ENCODE measurements at places on chromosomes 3 and 15. TPM values are rescaled to one million over a fixed set of nuclear protein-coding genes. Genes with fewer than 3 reads are reported as not detected.

GRCh38 chr15:93861956-93862741, 369.2 kb upstream of the MCTP2 start:
- no peaks in the 10 kb centered on the region for H3K27me3 ChIP-seq
- no peak overlapping the region for H3K27ac ChIP-seq

DNA sequence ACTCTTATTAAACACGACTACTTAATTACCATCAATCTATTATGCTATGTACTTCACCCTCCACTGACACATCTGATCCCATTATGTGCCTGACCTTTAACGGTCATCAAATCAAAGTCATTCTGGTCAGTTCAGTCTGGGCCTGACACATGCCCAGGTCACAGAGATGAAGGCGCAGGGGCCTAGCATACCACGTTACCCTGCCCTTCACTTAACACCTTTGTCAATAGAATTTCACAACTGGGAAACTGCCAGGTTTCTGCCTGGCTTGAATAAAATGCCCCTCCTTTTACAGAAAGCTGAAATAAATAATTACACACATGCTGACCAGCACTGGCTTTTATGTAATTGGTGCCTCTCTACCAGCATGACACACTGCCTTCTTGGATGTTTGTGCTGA, 39.5 kb downstream of the MECOM start:
- no peaks in the 10 kb centered on the region for H3K36me3 ChIP-seq
- no peak overlapping the region for H3K4me3 ChIP-seq
- H3K27ac ChIP-seq = no peak overlapping the region
- no peak for DNase-seq
- H3K27me3 ChIP-seq = peaks cover 3% of the 10 kb centered on the region

Gene TGM5
- total RNA-seq = 0.42 TPM

Gene ISLR2
- not detected for total RNA-seq

DNA sequence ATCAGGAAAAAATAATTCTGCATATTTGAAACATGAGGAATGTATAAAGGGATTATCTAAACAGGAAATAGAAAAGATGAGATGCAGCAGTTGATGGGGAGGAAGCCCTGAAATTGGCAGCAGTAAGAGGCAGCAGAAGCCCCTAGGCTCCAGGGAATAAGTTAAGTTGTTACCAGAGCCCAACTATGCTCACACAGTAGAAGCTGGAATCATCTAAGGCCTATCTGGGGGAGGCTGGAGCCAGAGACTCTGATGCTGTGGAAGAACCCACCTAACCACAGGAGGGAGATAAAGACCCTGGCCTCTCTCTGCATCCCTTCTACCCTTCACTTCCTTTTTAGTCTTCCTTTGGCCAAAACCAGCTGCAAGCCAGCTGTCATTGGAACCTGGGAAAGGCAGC, 519.7 kb downstream of the DIPK2A start:
- H3K4me1 ChIP-seq = no peaks in the 10 kb centered on the region
- H3K4me3 ChIP-seq = no peak overlapping the region
- H3K36me3 ChIP-seq = no peaks in the 10 kb centered on the region
- no peak for DNase-seq
- no peaks in the 10 kb centered on the region for H3K27me3 ChIP-seq

DNA sequence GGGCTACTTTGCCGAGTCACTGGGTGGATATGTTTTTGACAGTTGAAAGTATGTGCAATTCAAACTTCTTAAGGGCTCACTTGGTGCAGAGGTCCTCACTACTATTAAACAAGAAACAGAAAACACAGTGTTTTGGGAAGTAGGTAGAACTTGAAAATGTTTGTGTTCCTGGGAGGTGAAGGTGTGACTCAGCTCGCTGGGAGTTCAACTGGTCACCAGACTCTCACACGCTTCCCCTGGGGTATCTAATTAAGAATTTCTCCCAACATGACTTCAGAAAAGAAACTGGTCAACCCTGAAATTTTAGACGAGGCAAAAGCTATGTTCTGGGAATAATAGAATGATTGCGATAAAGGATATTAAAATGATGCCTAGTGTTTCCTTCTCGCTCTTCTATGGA, 1039.8 kb upstream of the SEMA6D start:
- DNase-seq = no peak
- no peak overlapping the region for H3K27ac ChIP-seq
- no peaks in the 10 kb centered on the region for H3K36me3 ChIP-seq
- no peaks in the 10 kb centered on the region for H3K4me1 ChIP-seq
- no peaks in the 10 kb centered on the region for H3K27me3 ChIP-seq

DNA sequence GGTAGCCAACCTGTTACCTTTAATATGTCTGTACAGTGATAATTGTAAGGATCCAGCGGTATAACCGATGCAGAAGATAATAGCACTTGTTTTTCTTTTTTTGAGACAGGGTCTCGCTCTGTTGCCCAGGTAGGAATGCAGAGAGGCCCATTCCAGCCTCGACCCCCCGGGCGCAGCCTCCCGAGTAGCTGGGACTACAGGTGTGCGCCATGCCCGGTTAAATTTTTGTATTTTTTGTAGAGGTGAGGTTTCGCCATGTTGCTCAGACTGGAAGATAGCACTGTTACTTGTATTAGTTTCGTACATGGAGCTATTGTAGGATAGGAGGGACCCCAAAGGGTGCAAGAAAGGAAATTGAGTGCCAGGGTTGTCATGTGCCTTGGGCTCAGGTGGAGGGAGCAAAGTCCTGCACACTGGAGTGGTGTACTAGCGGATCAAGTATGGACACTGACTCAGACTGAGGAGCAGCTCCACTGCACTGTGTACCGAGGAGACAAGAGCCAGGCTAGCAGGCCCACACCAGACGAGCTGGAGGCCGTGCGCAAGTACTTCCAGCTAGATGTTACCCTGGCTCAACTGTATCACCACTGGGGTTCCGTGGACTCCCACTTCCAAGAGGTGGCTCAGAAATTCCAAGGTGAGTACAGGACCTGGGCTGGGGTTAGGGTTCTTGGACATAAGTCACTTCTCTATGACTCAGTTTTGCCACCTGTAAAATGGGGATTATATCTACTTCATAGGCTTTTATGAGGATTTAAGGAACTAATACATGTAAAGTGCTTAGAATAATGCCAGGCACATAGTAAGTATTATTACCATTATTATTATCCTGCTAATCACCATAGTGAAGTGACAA, 1.0 kb downstream of the OGG1 start:
- H3K4me3 ChIP-seq = peak overlapping the region; percentile 53
- peak; percentile 33 for DNase-seq
- no peaks in the 10 kb centered on the region for H3K27me3 ChIP-seq
- peaks cover 31% of the 10 kb centered on the region for H3K4me1 ChIP-seq
- H3K27ac ChIP-seq = peak overlapping the region; percentile 64
- H3K36me3 ChIP-seq = peaks cover 6% of the 10 kb centered on the region

DNA sequence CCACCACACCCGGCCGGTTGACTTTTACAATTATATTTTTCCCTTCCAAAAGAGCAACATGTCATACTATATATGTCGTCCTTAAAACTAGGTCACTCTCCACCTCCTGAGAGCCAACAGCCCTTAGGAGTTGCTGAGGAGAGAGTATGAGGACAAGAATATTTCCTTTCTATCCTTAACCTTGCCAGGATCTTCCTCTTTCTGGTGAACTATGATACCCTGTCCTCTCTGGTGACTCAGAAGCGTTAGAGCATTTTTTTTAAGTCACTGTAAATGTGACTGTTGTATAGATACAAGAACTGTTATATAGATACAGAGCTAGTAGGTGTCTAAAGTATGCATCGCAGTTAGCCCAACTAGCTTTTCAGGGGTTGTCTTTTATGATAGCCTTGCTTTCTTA, 33.7 kb upstream of the MTHFS start:
- no peaks in the 10 kb centered on the region for H3K4me1 ChIP-seq
- H3K36me3 ChIP-seq = no peaks in the 10 kb centered on the region
- no peak overlapping the region for H3K27ac ChIP-seq
- DNase-seq = no peak
- no peaks in the 10 kb centered on the region for H3K27me3 ChIP-seq

DNA sequence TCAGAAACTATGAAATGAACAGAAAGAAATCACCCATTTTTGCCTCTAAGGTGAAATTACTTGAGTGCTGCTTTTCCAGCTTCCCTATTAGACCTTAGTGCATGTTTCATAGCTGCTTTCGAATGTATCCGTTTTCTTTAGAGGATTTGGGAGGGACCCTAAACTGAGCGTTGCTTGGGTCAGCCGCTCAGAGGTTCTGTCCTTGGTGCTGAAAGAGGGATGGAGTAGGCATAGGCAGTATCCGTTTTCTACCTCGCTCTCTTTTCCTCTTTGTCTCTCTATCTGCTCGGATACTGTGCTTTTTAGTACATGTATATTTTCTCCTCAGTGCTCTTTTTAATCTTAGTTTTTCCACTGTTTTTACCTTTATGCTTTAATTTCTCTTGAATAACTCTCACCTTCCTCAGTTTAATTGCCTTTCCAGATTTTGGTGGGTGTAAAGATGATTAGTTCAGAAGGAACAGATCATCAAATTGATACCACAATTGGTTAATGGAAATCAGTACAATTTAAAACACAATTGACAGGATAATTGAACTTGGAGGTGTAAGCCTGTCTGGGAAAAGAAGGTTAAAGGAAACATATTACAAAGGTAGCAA, at the start of gene DRD3:
TSS of gene DRD3 (minus strand) at position 283 of the 599 bp plus-strand sequence. CDS start 7,060 bp downstream, outside the sequence.
- DNase-seq = peak; percentile 23
- no peaks in the 10 kb centered on the region for H3K4me1 ChIP-seq
- no peaks in the 10 kb centered on the region for H3K27me3 ChIP-seq
- H3K36me3 ChIP-seq = no peaks in the 10 kb centered on the region

Gene ATP10A
- 1.6 TPM for total RNA-seq

GRCh38 chr15:38128341-38128781, 124.3 kb upstream of the SPRED1 start:
- no peak overlapping the region for H3K4me3 ChIP-seq
- H3K36me3 ChIP-seq = no peaks in the 10 kb centered on the region
- no peak overlapping the region for H3K27ac ChIP-seq

DNA sequence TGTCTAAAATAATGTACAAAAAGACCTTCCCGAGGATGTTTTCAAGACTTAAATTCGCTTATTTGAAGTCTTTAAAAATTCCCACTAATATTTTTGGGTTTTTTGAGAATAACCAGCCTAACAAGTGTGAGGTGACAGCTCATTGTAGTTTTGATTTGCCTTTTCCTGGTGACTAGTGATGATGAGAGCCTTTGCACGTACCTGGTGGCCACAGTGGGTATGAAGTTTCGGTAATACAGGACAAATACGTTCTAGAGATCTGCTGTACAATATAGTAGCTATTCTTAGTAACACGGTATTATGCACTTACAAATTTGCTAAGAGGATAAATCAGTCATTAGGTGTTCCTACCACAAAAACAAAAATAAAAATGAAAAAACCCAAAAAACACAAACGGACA, 124.9 kb downstream of the GRM7 start:
- no peak for DNase-seq
- H3K27me3 ChIP-seq = no peaks in the 10 kb centered on the region
- no peak overlapping the region for H3K27ac ChIP-seq

DNA sequence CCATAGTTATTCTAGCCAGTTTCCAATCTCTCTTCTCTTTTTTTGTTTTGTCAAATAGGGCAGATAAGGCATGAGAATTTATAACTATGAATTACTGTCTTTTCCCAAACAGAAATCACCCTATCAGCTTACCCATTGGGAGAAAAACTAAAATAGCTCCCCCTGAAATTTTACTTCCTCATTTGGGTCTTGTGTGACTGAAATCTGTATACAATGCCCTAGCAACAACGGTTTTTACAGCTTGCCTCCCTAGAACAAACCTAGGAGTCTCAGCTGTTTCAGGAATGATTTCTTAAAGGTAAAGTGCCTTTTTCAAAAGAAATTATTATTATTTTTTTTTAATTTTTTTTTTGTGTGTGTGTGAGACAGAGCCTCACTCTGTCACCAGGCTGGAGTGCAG, 56.8 kb downstream of the CD86 start:
- H3K4me1 ChIP-seq = peaks cover 4% of the 10 kb centered on the region
- peaks cover 10% of the 10 kb centered on the region for H3K36me3 ChIP-seq

- H3K27me3 ChIP-seq = no peaks in the 10 kb centered on the region
- no peak overlapping the region for H3K27ac ChIP-seq
- H3K36me3 ChIP-seq = no peaks in the 10 kb centered on the region
- H3K4me3 ChIP-seq = no peak overlapping the region
- DNase-seq = no peak
Observed at GRCh38 chr3:197257711-197258110, 40.7 kb downstream of the DLG1 start.

DNA sequence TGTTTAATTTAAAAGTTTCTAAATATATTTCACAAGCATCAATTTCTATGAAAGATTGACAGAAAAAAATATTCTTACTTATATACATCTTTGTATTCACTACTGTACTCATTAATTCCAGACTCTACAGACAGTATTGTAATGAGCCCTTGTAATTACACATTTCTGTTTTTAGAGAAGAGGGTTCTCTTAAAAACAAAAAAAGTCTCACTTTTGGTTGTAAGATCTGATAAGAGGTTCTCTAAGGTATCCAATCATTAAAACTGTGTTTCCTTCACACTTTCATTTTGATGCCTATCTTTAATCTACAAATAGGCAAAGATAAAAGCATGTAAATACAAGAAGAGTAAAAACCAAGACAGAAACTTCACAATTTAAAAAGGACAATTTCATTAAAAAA, 75.6 kb downstream of the FBXL22 start:
- DNase-seq = no peak
- H3K4me1 ChIP-seq = peaks cover 24% of the 10 kb centered on the region
- H3K36me3 ChIP-seq = peaks cover 5% of the 10 kb centered on the region
- H3K27ac ChIP-seq = no peak overlapping the region

DNA sequence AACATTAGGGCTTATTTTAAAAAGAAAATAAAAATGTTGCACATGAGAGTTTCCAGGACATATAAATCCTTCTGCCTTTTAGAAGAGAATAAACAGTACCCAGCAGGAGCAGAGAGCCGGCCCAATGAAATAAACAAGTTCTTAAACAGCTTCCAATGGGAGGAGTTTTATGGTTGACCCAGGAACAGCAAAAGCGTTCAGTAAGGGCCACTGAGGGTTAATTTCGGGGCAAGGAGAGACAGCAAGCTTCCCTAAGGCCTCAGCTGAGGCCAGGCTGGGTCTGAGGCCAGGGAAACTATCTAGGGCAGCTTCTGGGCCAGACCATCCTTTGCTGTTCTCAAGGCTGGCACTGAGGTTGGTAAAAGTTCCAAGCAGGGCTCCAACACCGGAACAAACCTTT, 3.4 kb downstream of the PDZRN3 start:
- no peaks in the 10 kb centered on the region for H3K36me3 ChIP-seq
- no peaks in the 10 kb centered on the region for H3K4me1 ChIP-seq
- no peak overlapping the region for H3K4me3 ChIP-seq
- H3K27me3 ChIP-seq = peaks cover 4% of the 10 kb centered on the region
- H3K27ac ChIP-seq = no peak overlapping the region

Gene TTLL13
- 0.22 TPM for total RNA-seq

GRCh38 chr3:147383617-147384016, 22.7 kb downstream of the ZIC4 start:
- H3K36me3 ChIP-seq = no peaks in the 10 kb centered on the region
- no peak overlapping the region for H3K27ac ChIP-seq
- no peak overlapping the region for H3K4me3 ChIP-seq
- H3K4me1 ChIP-seq = no peaks in the 10 kb centered on the region

GRCh38 chr3:99972380-99973104, 141.8 kb downstream of the FILIP1L start:
- H3K27ac ChIP-seq = no peak overlapping the region
- DNase-seq = no peak
- H3K4me1 ChIP-seq = no peaks in the 10 kb centered on the region
- no peaks in the 10 kb centered on the region for H3K27me3 ChIP-seq

Gene DLEC1
- 0.83 TPM for total RNA-seq

- no peaks in the 10 kb centered on the region for H3K36me3 ChIP-seq
- DNase-seq = no peak
- H3K4me3 ChIP-seq = no peak overlapping the region
- H3K27ac ChIP-seq = no peak overlapping the region
- no peaks in the 10 kb centered on the region for H3K27me3 ChIP-seq
- H3K4me1 ChIP-seq = no peaks in the 10 kb centered on the region
Observed at GRCh38 chr15:35596285-35596684, 50.3 kb upstream of the DPH6 start.

- H3K36me3 ChIP-seq = no peaks in the 10 kb centered on the region
- no peak overlapping the region for H3K27ac ChIP-seq
- H3K27me3 ChIP-seq = peaks cover 3% of the 10 kb centered on the region
- no peak for DNase-seq
- H3K4me3 ChIP-seq = no peak overlapping the region
Observed at GRCh38 chr3:123733341-123733740, 148.5 kb upstream of the HACD2 start.

Data from B cell (primary cell).